Endothelial cell (in vitro differentiated cells): ENCODE measurements at places on chromosomes 4 and X. TPM values are rescaled to one million over a fixed set of nuclear protein-coding genes. Genes with fewer than 3 reads are reported as not detected.
A peak's percentile ranks its signal among the peaks of the same experiment; 100 is the strongest.

The TMPRSS11E gene
- 1.3 TPM for total RNA-seq

The F9 gene
- total RNA-seq = not detected

- DNase-seq = no peak
These were observed 128.7 kb downstream of the ARHGAP24 start for GRCh38 chr4:85603437-85604336.

DNA sequence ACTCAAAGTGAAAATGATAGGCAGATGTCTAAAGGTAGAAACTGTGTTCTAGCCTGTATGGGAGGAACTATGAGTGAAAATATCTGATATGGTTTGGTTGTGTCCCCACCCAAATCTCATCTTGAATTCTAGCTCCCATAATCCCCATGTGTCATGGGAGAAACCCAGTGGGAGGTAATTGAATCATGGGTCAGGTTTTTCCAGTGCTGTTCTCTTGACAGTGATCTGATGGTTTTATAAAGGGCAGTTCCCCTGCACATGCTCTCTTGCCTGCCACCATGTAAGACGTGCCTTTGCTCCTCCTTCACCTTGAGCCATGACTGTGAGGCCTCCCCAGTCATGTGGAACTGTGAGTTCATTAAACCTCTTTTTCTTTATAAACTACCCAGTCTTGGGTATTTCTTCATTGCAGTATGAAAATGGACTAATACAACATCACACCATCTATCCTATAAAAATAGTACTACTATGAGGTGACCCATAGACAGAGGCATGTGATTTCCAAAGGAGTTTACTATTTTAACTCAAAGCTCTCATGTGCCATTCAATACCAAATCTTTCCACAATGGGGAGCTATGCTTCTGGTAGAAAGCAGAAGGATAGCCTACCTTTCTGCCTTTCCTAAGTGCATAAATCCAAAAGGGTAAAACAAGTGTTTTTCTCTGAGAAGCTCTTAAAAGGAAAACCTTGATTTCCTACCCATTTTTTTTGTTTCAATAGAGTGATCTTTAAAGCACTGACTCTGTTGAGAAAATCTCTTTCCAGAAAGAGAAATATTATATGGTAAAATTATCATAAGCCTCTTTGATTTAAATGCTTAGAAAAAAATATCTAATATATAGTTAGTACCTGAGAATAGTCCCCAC, 38.8 kb downstream of the SEC31A start:
- DNase-seq = no peak

DNA sequence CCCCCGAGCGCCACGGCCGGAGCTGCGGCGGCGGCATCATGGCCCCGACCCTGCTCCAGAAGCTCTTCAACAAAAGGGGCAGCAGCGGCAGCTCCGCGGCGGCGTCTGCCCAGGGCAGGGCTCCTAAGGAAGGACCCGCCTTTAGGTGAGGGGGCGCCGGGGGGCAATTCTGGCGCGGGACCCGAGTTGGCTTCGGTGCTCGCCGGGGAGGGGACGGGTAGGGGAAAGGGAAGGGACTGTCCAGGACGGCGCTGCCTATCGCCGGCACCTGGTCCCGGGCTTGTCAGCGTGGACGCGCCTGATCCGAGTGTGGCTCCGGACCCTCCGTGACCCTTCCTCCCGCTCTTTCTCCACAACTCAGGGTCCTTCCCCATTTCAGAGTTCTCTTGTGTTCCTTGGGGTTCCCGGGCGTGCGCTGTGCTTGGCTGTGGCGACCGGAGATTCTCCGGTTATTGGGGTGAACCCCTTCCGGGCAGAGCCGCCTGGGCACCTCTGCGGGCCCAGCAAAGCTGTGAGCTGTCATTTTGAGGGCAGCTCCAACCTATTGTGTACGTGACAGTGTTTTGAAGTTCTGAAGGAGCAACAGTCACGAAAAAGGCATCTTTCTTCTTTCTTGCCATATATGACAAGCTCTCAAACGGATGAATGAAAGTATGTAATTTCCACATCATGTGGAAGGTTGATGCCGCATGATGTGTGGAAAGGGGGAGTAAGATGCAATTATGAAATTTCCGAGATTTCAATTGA, 522 bp downstream of the FNIP2 start:
- peak; percentile 43 for DNase-seq

DNA sequence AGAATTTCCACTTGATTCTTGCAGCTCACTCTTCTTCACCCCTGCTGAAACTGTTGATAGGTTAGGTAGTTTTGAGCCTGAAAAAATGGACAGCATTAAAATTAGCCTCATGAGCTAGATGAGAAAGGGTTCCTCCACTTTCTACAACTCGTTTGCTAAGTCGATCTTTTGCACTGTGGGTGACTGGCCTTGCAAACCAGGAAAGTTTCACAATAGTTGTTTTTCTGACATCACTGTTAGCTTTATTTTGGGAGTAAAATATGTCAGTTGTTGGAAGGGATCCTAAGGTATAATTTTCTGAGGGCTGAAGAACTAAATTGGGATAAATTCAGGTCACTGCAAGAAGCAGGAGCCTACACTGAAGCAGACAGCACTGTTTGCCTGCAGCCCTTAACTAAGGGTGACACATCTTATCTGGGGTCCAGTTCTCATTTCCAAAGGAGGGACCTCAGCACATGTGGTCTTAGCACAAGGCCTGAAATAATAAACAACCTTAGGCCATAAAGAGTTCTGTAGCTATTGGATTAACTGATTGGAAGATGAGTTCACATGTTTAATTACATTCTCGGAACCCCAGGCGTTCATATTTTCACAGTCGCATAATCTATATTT, 29.1 kb downstream of the ANAPC4 start:
- DNase-seq = no peak

DNA sequence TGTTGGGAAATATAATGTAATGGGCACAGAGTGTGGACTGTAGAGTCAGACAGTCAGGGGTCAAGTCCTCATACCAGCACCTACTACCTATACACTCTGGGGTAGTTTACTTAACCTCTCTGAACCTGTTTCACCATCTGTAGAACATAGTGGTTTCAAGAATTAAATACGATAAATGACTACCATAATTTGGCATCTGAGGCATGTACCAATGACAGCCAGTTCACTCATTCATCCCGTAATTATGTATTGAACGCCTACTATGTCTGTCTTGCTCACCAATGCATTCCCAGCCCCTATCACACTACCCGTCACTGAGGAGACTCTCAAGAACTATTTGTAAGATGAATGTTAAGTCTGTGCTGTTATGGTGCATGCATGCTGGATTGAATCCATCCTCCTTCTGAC, 2.0 kb upstream of the FGB start:
- no peak for DNase-seq

DNA sequence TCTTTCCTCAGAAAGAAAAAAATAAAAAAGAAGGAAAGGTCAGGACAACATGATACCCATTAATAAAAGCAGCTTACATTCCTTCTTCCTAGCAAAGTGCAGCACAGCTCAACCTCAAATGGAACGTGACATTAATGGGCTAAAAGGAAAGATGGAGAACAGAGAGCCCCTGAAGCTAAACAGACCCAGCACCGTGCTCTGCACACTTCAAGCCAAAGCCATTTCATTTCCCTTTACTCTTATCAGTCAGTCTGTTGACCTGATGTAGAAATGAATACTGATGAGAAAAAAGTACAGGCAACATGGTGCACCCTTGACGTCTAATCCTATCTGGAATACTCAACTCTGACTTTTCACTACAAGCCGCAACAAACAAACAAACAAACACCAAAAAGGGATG, 57.7 kb upstream of the EDNRA start:
- no peak for DNase-seq

DNA sequence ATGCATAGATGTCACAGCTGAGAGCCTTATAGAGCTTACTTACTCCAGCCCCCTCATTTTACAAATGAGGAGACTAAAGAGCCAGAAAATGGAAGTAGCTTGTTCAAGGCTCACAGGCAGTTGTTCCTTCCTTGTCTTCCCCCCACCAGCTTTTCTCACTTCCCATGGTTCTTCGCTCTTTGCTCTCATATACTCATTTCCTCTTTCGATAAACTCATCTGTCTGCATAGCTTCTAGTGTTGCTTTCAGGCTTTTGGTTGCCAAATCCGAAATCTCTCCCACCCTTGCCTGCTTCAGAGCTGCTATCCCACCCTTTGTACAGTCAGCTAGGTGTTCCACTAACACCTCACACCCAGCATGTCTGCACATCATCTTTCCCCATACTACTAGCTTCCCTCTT, 25.0 kb upstream of the GJB1 start:
- DNase-seq = no peak

- DNase-seq = no peak
These were observed at the start of gene PAGE2 for GRCh38 chrX:55088795-55089489. Gene PAGE2, plus strand, starts transcription at chrX:55089018. Its CDS starts 1,003 bp downstream, at chrX:55090021.
